ENCODE measurements at places on chromosomes 7 and 10.

DNA sequence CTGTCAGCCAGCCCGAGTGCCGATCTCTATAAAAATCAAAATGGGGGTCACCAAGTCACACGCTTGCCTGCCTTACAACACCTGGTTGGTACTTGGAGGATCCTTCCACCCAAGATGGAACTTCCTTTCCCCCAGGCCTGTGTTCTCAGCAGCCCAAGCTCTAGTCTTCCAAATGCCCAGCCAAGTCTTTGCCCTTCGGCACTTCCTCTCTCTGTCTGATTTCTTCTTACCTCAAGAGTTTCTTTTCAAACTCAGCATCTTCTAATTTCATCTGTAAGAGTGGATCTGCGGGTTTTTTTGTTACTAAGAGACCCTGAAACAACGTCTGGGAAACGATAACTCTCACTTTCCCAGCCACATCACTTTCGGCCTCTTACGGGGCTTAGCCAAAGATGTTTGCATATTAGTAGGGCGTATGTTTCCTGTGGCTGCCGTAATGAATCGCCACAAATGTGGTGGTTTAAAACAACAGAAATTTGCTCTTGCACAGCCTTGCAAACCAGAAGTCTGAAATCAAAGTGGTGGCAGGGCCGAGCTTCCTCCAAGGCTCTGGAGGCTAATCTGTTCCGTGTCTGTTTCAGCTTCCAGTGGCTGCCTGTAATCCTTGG, 219.9 kb downstream of the TCF7L2 start:
- no peak for DNase-seq

DNA sequence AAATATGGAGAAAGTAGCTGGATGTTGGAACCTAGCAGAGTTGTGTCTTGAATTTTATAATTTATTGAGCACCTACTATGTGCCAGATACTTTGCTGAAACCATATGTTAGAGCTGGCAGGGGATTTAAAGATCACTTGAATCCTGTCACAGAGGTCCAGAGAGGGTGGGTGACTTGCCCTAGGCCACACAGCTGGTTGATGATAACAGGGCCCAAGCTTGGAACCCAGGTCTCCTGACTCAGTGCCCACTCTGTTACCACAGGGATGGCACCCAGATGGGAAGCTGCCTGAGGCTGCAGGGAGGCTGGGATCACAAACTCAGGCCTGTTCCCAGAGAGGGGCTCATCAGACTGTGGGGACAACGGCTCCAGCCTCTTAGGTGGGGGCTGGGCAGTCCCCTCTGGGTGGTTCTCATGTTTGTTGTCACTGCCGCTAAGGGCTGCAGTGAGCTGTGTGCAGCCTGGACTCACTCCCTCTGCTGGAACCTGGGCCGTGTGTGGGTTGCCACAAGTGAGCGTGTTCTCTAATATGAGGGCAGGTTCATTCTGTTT, 18.6 kb downstream of the GOLGA7B start:
- no peak for DNase-seq

GRCh38 chr7:141522657-141523342, 28.4 kb upstream of the AGK start:
- no peak for DNase-seq

DNA sequence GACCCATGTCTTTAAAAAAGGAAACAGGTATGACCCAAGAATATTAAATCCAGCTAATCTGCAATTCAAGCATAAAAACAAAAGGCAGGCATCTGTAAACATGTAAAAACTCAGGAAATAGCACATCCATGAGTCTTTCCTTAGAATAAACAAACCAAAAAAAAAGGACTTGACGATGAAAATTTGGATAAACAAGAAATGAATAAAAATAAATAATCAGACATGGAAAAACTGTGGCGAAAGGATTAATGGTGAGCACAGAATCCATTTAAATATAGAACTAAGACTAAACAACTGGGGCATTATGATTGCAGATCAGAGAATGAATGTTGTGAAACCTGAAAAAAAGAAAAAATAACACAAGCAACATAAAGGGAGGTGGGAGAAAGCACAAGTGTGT, 170.1 kb downstream of the DOCK4 start:
- DNase-seq: no peak

DNA sequence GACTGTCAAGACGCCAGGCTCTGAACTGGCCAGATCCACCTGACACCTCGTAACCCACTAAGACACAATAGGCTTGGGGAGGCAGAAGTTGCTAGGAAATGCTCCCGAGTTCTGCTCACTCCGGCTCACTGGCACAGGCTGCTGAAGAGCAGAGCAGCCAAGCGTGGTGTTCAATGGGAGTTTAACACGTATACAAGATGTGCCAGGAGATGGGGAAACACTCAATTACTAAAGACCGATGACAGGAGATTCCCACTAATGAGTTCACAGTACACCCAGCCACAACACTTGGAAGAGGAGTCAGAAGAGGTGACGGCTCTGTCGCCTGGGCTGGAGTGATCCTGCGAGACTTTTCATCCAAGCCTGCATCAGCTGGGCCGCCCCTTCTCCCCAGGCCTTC, 303.4 kb downstream of the GFRA1 start:
- no peak for DNase-seq

- no peak for DNase-seq
Measured at GRCh38 chr7:137110091-137110509, 233.4 kb downstream of the PTN start.

- no peak for DNase-seq
Measured at GRCh38 chr7:112086496-112087254, 119.5 kb downstream of the DOCK4 start.

DNA sequence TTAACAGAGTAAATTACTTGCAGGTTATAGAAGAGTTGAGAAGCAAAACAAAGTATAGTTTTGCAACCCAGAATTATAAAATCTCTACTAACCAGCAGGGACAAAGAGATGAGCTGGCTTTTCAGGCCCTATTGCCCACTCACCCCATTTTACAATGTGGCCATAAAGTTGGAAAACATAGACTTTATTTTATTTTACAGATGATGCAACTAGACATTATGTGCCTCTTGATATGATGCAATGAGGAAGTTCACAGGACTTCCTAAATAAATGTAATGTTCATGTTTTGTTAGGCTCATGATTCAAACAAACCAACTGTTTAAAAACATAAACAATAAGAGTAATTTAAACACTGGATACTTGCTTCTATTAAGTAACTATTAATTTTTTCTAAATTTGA, 141.1 kb upstream of the WNT16 start:
- DNase-seq: no peak

- DNase-seq: no peak
Measured at GRCh38 chr10:81865581-81865980, 9.4 kb upstream of the NRG3 start.
